Spleen (tissue), 13 donors: ENCODE measurements at places on chromosomes 16 and 17.

GRCh38 chr16:2152695-2153506, 2.7 kb upstream of the TRAF7 start:
- DNase-seq = peak; percentile 83

DNA sequence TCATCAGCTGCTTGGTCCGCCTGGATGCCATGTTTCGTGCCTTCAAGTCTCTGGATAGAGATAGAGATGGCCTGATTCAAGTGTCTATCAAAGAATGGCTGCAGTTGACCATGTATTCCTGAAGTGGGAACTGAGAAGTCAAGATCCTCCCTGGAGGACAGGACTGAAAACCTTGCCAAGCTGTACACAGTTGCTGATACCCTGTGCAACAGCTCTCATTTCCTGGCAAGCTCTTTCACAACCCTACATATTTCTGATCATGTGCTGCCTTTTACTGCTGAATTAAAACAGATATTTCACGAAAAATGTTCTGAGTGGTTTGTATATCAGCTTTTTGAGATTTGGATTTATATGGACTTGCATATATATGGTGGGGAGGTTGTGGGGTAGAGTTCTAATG, 898 bp downstream of the CAPNS2 start:
- no peak for DNase-seq

- no peak for DNase-seq
Measured at GRCh38 chr16:52488837-52489289, 58.1 kb downstream of the TOX3 start.

- no peak for DNase-seq
Measured at GRCh38 chr17:32634167-32634566, 147.4 kb downstream of the CDK5R1 start.

GRCh38 chr17:33871720-33872540, 383.2 kb upstream of the CCL2 start:
- no peak for DNase-seq

DNA sequence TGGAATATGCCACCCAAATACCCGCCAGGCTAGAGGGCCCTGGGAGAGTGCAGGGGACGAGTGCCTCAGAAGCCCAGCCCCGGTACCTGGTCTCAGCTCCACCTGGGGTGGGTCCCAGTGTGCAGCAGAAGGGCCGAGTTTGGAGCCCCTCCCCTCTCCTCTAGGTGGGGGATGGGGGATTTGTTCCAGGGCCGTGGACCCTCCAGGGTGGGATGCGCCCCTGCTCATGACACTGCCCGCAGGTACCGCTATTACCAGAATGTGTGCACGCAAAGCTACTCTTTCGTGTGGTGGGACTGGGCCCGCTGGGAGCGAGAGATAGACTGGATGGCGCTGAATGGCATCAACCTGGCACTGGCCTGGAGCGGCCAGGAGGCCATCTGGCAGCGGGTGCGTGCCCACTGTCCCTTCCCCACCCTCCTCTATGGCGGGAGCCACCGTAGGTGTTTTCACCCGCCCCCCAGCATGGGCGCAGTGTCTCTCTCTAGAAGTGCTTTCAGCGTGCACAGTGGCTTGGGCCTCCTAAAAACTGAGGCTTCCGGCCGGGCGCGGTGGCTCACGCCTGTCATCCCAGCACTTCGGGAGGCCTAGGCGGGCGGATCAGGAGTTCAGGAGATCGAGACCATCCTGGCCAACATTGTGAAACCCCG, 1.2 kb downstream of the NAGLU start:
- no peak for DNase-seq

DNA sequence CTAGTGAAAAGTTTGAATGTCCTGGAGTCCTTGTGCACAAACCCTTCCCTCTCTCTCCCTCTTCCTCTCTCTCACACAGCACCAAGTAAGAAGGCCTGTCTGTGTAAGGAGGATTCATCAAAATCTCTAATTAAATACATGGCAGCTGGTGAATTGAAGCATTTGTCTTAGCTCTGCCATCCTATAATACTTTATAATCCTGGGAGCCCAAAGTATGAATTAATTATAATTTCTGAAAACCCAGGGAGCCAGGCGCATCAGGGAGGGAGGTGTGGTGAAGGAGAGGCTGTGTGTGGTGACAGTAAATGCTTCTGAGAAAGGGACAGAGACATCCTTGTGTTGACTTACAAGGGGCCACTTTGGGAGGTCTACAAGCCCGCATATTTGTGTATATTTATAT, 691.4 kb upstream of the EEF2KMT start:
- no peak for DNase-seq

GRCh38 chr16:20026361-20027072, 47.2 kb downstream of the GPR139 start:
- no peak for DNase-seq
